ENCODE measurements at places on chromosomes 7 and 10.
A peak's percentile ranks its signal among the peaks of the same experiment; 100 is the strongest.

DNA sequence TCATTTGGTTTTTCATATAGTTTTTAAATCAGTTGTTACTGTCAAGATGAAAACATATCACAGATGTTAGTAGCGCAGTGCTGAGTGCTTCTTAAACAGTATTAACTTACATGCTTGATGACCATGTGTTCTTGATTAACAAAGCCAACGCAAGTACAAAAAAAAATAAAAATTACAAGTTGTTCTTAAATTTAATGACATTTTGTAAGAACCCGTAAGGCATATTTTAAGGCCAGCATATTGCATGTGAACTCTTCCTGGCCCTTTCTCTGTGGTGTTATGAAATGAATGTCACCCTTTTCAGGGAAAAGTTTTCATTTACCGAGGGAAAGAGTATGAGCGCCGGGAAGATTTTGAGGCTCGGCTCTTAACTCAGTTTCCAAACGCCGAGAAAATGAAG lies 140.4 kb upstream of the NPS start:
- no peak for DNase-seq

DNA sequence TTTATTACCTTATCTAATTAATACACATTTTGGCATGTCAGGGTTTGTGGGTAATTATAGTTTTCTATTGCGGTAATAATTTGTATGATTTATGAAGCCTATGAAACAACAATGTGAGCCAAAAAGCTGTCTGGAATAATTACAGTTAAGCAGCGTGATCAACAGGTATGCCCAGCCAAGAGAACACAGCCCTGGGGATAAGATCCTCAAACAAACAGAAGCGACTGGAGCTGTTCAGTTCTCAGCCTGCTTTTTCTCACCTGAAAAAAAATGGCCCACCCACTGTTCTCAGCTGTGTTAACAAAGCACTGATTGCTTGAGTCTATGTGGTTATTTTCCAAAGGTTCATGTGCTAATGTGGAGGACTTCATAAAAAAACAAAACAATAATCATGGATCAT lies 855.8 kb downstream of the GATA3 start:
- DNase-seq: no peak

GRCh38 chr10:19194866-19195265 lies 146.3 kb downstream of the MALRD1 start:
- no peak for DNase-seq

GRCh38 chr7:94016786-94017185 lies 12.6 kb upstream of the BET1 start:
- DNase-seq: no peak

GRCh38 chr7:139914306-139915267 lies 85.5 kb downstream of the TBXAS1 start:
- DNase-seq: peak; percentile 42

GRCh38 chr10:119231654-119232053 lies 24.3 kb downstream of the GRK5 start:
- DNase-seq: no peak

- DNase-seq: no peak
Measured at GRCh38 chr10:49736564-49737113, 25.5 kb downstream of the OGDHL start.

DNA sequence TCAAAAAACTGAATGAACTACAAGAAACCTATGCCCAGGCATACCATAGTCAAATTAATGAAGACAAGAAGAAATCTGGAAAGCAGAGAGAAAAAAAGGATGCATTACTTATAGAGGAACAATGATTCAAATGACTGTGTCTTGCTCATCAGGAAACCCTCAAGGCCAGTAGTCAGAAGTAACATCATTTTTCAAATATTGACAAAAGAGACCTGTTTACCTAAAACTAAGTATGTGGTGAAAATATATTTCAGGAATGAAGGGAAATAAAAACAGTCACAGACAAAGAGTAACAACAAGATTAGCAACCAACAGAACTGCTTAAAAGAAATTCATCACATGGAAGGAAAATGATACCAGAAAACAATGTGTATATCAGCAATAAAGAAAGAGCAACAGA lies 128.4 kb downstream of the ALOX5 start:
- DNase-seq: no peak

- DNase-seq: peak; percentile 86
Measured at GRCh38 chr7:130921391-130922180, 187.6 kb upstream of the KLF14 start.

- no peak for DNase-seq
Measured at GRCh38 chr10:125711110-125711750, 8.3 kb upstream of the EDRF1 start.

- DNase-seq: no peak
Measured at GRCh38 chr7:139772115-139772514, 5.7 kb downstream of the HIPK2 start.

- peak; percentile 36 for DNase-seq
Measured at GRCh38 chr10:93913706-93914105, 19.9 kb downstream of the SLC35G1 start.

DNA sequence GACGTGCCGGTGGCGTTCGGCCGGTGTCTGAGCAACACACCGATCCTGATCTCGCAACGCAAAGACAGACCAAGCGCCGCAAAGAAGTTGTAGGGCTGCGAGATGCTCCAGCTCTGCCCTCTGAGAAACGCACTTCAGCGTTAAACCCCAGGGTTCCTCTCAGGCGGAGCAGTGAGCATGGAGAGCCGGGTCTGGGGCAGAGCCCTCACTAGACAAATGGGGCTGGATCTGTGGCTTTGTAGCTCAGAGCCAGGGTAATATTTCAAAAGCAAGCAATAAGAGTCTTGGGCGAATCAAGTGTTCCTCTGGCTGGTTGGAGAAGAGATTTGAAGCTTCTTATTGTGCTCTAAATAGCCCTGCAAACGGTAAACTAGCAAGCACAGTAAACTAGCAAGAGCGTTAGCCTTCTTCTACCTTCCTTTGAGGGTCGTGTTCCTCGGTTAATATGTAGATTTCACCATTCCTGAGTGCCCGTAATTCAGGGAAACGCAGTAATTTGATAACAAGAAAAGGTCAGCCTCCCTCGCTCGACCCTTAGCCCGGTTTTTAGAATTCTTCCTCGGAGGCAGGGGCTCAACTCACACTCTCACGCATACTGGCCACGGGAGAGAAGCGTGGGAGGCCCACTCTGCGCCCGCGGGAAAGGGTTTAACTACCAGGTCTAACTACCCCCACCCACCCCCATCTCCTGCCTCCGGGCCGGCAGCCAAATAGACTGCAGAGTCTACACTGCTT lies 6.7 kb downstream of the SKAP2 start:
- no peak for DNase-seq

GRCh38 chr7:55592492-55592891 lies 20.2 kb upstream of the VOPP1 start:
- DNase-seq: no peak

GRCh38 chr10:35126530-35127288 lies at the start of gene CREM:
CREM (plus strand) TSS chr10:35126846; CDS start chr10:35137836, 10,990 bp downstream.
- peak; percentile 91 for DNase-seq

DNA sequence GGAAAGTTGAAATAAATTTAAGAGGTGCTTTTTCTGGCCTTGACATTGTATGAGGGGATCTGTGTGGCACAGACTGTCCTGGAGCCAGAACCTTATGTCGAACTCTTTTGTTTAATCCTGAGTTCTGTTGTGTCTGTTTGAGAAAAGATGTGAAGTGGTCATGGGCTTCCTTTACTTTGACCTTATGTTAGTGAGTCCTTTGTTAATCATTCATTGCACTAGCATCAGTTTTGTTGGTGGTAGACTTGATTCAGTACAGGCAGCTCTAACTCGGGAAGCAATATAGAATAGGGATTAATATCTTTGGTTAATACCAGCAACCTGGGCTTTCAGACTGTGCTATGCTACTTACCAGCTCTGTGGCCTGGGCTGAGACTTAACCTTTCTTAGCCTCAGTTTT lies 123.9 kb upstream of the FZD1 start:
- DNase-seq: no peak

- no peak for DNase-seq
Measured at GRCh38 chr7:45086331-45087065, 2.3 kb downstream of the NACAD start.

DNA sequence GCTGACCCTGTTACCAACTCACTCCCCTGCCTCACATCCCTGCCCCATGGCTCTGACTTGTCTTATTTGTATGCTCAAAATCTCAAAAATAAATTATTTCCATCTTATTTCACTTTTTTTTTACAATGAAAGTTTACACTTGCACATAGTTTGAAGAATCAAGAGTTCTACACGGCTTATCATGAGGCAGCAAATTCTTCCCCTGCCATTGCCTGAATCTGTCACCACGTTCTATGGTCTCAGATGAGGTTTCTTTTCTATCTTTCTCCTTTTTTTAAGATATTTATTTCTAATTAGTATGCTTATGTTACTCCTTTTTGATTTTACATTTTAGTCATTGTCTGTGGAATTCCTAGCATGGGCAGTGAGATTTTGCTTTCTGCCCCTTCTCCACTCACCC lies 28.4 kb downstream of the ARHGAP22 start:
- DNase-seq: no peak

DNA sequence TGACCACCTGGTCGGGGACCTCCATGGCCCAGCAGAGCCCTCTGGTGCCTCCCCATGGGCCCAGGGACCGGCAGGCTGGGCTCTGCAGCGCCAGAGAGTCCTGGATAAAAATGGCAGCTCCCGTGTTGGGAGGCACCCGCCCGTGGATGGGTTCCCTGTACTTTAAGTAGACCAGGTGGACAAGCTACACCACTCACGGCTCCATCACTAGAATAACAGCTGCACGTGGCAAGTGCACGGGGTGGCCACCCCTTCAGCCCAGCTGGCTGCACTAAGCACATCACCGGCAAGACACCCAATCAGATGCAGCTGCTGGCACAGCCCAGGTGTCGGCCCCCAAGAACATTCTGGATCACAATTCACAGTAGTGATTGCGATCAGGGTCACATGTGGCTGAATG lies 69.8 kb downstream of the DIP2C start:
- DNase-seq: no peak

DNA sequence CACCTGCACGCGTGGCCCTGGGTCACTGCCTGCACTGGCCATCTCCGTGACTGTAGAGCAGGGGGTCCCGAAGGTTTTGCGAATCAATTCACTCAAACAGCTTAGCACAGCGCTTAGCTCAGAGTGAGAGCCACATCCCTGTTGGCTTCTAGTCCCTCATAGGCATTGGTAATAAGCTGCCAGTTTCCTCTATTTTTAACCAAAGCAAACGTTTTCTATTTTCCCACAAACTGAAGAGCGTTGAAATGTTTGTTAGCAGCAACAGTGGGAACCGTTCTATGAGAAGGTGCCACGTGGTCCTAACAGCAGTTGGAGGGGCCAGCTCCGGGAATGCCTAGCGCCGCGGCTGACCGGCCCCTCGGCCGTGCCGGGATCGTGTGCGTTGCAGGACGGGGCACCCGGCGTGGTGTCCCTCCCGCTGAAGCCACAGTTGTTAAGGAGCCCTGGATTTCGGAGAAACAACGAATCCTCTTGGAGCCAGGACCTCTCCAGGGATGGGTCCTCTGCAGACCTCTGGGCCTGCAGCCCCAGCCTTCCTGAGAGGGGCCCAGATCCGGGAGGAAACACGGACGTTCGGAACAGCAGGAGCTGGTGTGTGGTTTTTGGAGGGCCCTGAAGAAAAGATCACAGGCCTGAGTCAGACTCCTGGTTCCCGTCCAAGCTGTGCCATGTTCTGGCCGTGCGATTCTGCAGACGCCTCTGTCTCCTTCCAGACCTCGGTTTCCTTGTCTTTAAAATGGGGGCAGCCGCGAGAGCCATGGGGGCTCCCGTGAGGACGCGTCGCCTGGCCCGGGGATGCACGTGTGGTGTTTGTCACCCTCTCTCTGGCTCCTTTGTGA lies 40.3 kb downstream of the FAM20C start:
- DNase-seq: peak; percentile 59

- no peak for DNase-seq
Measured at GRCh38 chr10:106311590-106311989, 852.9 kb downstream of the SORCS1 start.

DNA sequence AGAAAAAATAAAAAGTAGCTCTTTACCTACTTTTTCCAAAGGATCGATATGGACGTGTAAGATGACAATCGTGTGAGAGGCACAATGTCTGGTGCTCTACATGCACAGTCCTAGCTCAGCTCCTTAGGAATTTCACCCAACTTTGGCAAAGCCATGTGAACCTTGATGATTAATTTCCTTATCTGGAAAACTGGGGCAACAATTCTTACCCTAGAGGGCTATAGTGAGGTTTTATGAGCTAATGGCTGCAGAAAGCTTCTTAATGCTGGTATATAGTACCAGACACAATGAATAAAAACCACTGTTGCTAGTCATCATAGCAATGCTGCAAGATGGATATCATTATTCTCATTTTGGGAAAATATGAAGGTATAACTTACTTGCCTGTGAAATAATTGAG lies 202.7 kb downstream of the PARD3 start:
- no peak for DNase-seq

DNA sequence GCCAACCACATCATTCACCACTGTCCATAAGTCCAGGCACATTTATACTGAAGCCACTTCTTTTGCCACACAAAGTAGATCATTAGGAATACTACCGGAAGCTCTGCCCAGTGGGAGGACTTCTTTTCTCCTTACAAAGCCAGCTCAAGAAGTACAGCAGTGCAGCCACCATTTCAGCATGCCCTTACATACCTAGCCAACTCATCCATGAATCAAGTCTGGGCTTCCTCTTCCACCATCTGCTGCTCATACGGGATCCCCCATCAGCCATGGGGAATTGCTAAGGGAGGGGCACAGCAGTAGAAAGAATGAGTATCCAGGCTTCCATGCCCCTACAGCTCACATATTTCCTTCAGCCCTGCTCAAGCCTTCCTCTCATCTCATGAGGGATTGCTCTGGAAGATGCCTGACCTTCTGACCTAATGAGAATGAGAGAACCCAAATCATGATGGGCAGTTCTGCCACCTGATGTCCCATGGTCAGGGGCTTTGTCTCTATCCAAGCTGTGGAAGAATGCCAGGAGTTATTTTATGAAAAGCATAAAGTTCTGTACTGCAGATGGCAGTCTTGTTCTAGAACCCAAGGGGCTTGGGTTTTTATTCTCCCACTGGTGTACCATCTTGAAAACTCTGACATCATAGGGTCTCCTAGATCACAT lies 39.5 kb downstream of the ACSM6 start:
- DNase-seq: no peak

- DNase-seq: no peak
Measured at GRCh38 chr10:132834891-132835847, 49.2 kb upstream of the NKX6-2 start.

- DNase-seq: peak; percentile 54
Measured at GRCh38 chr7:460374-461116, 59.1 kb downstream of the PDGFA start.

- no peak for DNase-seq
Measured at GRCh38 chr10:87734987-87735827, 75.5 kb downstream of the PAPSS2 start.

GRCh38 chr10:42952349-42952748 lies 124.5 kb upstream of the RET start:
- no peak for DNase-seq

GRCh38 chr7:107430057-107430456 lies 39.8 kb upstream of the GPR22 start:
- DNase-seq: no peak
